Smooth muscle cell of the pulmonary artery (primary cell): ENCODE measurements at places on chromosomes 7 and 10. TPM values are rescaled to one million over a fixed set of nuclear protein-coding genes. Genes with fewer than 3 reads are reported as not detected.

The OGDHL gene
- 0.26 and 1.7 TPM in 2 replicates for total RNA-seq

The NCAPG2 gene
- 10.2 and 15.7 TPM in 2 replicates for total RNA-seq

The GFRA1 gene
- 0.39 and 0.43 TPM in 2 replicates for total RNA-seq

The PRRT4 gene
- total RNA-seq, result 0.13 TPM in 1 of 2 replicates, not detected in the other
